ENCODE measurements at places on chromosomes 12 and 14. TPM values are rescaled to one million over a fixed set of nuclear protein-coding genes. Genes with fewer than 3 reads are reported as not detected.

- no peak for DNase-seq
Measured at GRCh38 chr14:75175677-75176141, 703 bp downstream of the TMED10 start.

- DNase-seq, result no peak
Measured at GRCh38 chr14:96053600-96054381, 14.6 kb downstream of the C14orf132 start.

Gene MYO1A
- total RNA-seq, result 0.25 TPM

Gene IFI27L1
- 15.0 TPM for total RNA-seq

Gene IRAK4
- total RNA-seq, result 41.9 TPM

DNA sequence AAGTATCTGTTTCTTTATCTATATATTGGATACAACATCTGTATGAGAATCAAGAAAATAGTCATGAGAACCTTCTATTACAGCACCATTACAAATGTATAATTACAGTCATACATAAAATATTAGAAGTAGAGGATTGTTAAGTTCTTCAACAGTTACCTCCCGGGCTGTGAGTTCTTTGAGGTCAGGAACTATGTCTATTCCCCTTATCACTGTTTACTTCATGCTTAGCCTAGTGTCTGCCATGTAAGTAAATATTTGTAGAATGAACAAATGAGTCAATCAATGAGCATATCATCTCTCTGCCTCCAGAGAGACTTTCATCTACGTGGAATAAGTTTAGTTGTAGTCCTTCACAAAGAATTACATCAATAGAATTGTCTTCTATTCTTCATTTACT is 47.2 kb downstream of the PUS7L start:
- no peak for DNase-seq

Gene A2M
- total RNA-seq, result 420 TPM

DNA sequence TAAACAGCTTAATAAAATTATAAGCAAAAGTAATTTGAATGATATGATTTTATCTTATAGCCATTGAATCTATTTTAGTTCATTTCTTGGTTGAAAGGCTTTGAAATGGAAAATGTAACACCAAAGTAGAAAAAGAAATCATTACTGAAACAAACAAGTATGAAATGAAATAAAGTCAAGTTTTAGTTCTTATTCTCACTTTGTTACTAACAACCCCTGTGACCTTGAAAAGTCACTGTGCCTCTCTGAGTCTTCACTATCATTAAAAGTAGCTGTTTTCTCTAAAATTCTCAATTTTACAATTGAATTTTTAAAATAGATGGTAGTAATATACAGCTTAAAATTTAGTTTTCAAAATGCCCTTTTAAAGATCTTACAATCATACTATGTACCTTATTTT is 32.4 kb upstream of the SLC17A8 start:
- DNase-seq, result no peak

- DNase-seq, result no peak
Measured at GRCh38 chr12:6140651-6141447, 16.4 kb upstream of the VWF start.

Gene COX8C
- not detected for total RNA-seq

All from omental fat pad (tissue), 4 donors.